ENCODE measurements at places on chromosomes 1 and 21.

GRCh38 chr1:216640100-216640499 is 83.1 kb downstream of the ESRRG start:
- DNase-seq = no peak

DNA sequence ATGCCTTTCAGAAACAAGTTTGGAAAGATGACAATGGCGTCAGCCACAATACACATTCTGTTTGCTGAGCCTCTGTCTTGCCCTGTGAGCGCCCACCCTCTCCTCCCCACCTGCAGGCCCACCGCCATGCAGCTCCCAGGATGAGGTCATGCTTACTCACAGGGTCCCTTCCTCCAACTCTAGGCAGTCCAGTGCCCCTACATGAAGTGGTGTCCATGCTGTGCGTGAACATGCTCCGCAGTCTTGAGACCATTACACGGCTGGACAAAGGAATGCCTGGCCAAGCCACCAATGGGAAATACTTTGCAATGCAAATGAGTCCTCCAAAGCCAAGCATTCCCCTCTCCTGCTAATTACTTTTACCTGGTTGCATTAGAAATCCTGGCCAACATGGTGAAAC is 92.2 kb downstream of the CD58 start:
- no peak for DNase-seq

- DNase-seq = peak; percentile 35
Observed at GRCh38 chr1:19477284-19478249, 7.8 kb downstream of the CAPZB start.

- DNase-seq = peak; percentile 27
Observed at GRCh38 chr1:171801487-171801891, 20.0 kb downstream of the METTL13 start.

DNA sequence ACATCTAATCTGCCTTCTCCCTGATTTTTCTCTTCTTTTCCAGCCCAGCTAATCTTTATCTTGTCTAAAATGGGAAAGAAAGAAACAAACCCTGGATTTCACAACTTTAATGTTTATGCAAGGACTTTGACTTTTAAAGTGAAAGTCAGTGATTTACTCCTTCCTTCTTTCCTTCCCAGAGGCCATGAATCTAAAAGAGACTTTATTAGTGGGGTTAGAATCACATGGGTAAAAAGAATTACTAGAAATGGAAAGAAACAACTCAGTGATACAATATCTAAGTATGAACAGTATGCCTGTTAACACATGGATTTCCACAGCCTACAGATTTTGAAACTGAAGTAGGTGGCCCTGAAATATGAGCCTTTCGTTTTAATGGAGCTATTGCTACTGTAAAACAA is 59.8 kb upstream of the KCNK2 start:
- no peak for DNase-seq

- no peak for DNase-seq
Observed at GRCh38 chr1:224482619-224483018, 48.0 kb upstream of the WDR26 start.

DNA sequence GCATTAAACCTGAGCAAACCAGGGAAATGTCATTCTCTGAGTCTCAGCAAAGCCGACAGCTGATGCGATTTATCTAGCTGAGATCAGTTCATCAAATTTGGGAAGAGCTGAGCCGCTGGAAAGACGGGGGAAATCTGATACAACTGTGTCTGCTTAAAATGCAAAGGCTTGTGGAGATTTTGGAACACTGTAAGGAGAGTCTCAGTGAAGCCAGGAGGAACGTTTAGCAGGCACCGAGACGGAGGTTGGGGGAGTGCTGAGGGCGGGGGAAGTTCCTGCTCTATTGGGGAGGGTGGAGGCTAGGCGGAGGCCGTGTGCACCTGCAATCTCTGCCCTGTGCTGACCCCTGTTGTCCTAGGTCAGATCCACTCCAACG is 143.2 kb upstream of the CSF3R start:
- no peak for DNase-seq

GRCh38 chr1:226424221-226425003 is 16.5 kb upstream of the PARP1 start:
- no peak for DNase-seq

GRCh38 chr21:44751799-44752636 is 40.6 kb upstream of the TSPEAR start:
- no peak for DNase-seq

DNA sequence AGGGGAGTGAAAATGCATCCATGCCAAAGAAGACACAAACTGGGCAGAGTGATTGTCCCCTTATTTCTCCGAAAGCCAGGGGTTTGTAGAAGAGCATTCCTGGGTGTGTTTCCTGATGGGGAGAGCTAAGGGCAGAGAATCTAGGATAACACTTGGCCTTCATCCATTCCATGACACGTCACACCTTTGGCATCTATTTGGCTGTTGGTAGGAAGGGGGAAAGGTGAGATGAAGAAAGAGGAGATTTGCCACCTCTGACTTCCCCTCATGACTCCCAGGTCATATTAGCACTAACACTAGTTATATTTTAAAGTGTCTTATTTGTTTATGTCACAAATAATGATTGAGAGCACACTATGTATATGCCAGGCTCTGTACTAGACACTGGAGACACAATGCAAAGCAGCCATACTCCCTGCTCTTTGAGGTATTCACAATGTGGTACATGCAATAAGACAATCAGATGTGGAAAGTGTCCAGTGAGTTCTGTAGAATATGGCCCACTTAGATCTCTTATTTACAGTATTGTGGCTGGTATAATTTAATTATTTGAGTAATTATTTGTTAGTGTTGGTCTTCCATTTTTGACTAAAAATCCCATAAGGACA is 54.5 kb upstream of the GADD45A start:
- DNase-seq = no peak

Measured in colonic mucosa (tissue), 4 donors.